HL-60 (cell line): ENCODE measurements at places on chromosomes 16 and 17.
A peak's percentile ranks its signal among the peaks of the same experiment; 100 is the strongest.

- peak; percentile 12 for DNase-seq
These were observed 362 bp downstream of the KLHDC4 start for GRCh38 chr16:87765473-87765775.

DNA sequence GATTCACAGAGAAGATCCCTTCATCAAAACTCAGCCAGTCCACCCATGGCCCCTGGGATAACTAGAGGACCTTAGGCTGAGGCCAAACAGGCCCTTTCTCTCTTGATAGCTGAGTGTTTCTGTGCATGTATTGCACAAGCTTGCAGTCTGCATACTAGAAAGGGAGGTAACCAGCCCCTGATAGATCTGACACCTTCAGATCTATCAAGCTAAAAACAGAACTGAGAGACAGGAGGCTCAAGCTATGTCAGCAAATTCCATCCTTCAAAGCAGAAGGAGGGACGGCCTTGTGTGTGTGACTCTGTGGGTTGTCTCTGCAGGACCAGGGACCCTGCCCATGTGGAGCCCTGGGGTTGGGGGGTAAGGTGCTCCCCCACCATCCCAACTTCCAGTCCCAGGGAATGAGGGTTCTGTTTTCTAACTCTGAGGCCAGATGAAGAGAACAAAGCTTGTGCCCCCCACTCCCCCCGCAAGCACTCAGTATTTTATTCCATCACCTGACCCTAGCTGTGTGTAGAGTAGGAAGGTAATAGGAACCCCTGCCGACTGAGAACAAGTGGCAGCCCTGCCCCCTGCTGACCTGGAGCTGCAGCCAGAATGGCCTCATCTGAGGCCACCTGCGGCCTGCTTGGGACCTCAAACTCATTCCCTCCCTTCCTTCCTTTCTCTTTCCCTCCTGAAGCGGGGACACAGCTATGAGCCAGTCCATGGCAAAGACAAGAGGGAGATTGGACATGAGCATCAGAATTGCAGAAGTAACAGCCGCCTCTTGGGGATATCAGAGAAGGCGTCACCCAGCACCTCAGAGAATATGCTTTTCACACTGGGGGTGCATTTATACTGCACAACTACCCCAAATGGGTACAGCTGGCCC, 63.8 kb downstream of the SMPD3 start:
- no peak for DNase-seq

- DNase-seq = peak; percentile 36
These were observed 34.4 kb downstream of the HNF1B start for GRCh38 chr17:37710344-37710886.

DNA sequence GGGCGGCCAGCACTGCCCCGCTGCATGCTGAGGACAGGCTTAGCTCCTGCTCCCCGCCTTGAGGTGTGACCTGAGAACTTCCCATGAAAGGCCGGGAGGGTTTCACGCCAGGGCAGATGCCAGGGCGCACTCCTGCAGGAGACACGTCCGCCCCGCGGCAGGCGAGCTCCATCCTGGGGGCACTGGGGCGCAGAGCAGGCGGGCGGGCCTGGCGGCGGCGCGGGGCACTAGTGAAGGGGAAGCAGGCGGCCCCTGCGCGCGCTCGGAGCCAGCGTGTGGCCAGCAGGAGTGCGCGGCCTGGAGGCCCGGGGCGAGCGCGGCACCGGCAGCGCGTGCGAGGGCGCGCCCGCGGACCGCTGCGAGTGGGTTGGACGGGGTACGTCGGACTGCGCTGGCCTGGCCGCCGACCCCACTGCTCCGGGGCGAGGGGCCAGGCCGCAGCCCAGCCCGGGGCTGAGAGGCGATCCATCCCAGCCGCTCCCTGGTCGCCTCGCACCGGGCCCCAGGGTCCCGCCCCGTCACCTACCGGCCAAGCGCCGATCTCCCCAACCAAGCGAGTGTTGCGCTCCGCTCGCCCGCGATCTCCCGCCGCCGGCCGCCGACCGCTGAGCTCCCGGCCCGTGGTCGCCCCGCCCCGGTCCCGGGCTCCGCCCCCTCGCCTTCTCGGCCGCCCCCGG, at the start of gene MAP3K14:
TSS of gene MAP3K14 (minus strand) at position 587 of the 677 bp plus-strand sequence. CDS start 26,275 bp downstream, outside the sequence.
- peak; percentile 64 for DNase-seq

DNA sequence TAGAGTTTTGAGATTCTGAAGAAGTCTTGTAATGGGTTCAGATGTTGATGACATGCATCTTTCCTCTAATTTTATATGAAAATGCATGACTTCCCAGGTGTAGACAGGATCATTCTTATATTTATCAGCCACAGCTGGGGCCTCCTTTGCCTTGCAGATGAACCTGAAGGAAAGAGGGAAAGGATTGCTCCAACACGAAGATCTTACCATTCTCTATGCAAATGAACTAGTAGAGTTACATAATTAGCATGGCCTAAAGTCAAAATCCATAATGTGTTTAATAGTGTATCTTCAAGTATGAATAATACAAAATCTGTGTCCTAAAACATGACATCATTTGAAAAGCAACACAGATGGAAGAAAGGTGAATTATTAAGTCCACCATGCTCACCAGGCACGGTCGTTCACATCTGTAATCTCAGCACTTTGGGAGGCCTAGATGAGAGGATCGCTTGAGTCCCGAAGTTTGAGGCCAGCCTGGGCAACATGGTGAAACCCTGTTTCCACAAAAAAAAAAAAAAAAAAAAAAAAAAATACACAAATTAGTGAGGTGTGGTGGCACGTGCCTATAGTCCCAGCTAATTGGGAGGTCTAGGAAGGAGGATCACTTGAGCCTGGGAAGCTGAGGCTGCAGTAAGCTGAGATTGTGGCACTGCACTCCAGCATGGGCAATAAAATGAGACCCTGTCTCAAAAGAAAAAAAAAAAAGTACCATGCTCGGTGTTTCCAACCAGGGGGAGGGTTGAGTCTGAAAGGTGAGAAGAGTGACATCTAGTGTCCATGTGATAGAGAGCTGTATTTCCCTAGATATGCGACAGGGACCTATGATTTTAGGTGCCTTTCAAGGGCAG, 6.3 kb downstream of the VWA3A start:
- peak; percentile 6 for DNase-seq

- DNase-seq = no peak
These were observed 323 bp upstream of the KRTAP9-9 start for GRCh38 chr17:41254861-41255260.

- no peak for DNase-seq
These were observed 129.6 kb downstream of the MRM1 start for GRCh38 chr17:36730857-36731490.

DNA sequence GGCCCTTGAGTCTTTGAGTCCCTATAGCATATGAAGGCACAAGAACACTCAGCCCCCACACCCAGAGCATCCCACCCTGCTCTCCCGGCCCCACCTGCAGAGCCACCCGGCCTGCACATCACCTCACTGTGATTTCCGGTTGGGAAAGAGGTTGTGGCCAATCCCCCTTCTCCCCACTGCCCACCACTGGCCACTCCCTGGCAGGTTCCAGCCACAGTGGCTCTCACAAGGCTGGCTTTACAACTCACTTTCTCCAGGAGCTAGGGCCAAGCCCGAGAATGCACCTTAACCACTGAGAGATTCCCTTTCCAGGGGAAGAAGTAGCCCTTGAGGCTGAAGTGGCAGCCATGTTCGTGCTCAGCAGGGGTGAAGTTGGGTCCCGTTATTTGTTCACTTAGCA, 123.9 kb downstream of the C16orf78 start:
- DNase-seq = no peak

DNA sequence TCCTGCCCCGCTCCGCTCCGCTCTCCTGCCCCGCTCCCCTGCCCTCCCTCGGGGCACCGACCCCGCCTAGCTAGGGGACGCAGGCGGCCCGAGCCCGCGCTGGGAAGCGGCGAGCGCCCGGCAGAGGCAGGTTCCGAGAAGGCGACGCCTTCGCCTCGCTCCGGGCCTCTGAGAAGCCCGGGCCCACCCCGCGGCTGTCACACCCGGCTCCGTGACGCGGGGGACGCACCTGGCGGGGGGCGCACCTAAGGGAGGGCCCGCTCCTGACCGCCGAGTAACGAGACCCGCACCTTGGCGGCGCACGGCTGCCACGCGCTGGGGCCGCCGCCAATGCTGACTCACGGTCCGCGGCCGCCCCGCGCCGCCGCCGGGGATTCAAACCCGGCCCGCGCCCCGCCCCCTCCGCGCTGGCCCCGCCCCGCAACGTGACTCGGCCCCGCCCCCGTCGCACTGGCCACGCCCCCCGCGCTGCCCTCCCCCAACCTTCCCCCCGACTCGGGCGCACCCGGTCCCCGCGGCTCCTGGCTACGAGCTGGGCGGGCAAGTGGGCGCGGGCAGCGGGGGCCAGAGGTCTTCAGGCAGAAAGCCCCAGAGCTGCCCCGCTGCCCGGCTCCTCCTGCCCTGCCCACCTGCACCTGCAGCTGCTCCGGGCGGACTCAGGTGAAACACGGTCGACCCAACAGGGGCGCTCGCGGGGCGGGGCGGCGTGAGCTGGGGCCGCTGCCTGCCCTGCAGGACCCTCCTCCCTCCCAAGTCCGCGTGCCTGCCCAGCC, 27.8 kb downstream of the GNPTG start:
- peak; percentile 45 for DNase-seq

DNA sequence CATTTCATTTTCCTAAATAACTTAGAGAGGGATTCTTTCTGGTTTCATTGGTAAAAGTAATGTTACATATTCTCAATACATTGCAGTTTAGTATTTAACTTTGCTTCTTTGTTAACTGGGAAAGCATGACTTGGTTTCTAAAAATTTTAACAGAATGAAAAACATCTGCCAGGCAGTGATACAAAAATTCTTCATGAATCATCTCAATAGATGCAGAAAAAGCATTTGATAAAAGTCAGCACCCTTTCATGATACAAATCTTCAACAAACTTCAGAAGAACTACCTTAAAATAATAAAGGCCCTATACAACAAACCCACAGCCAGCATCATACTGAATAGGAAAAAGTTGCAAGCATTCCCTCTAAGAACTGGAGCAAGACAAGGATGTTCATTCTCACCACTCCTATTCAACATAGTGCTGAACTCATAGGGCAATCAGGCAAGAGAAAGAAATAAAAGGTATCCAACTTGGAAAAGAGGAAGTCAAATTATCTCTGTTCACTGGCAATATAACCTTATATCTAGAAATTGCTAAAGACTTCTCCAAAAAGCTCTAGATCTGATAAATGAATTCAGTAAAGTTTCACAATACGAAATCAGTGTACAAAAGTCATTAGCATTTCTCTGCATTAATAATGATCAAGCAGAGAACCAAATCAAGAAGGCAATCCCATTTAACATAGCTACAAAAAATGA, 50.4 kb downstream of the SLFN5 start:
- no peak for DNase-seq

DNA sequence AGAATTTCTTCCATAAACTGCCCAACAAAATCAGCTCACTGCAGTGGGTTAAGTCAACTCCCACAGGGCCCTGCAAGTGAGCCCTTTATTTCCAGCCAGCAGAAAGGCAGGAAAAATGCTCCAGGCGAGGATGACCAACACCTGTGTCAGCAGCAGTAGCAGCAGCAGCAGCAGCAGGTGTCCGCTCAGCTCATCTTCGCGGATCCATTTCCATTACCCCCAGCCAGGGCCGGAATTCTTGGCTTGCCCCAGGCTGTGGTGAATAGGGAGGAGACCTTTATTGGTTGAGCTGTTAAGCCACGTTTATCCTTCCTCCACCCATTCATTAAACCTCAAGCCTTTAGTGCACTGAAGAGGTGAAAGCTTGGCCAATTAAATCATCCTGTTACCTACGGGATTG, 46.2 kb downstream of the MARCHF10 start:
- DNase-seq = no peak

GRCh38 chr16:86373276-86373901, 136.9 kb upstream of the FOXF1 start:
- no peak for DNase-seq

DNA sequence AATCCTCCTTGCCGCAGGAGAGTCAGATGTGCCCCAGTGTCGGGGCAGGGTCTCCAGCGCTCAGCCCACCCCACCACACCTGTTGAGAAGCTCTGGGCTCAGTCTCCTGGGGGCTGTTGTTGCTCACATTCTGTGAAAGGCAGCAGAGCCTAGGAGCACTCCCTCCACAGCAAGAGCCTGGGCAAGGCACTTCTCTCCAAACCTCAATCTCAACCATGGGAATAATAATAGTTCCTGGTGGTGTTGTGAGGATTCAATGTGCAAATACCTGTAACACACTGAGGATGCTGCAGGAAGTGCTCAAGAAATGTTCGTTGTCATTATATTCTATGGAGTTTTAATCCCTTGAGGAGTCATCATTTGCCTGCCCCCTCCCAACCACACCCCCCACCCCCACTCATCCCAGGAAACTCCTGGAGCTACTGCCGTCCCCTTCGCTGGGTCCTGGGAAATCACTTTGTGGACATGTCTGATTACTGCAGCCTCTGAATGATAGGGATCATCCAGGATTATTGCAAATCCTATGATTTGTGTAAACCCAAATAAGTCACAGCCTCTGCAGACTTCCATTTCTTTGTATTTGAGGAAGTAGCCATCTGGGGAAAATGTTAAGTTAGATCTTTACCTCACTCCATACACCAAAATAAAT, 61.5 kb downstream of the CCT6B start:
- DNase-seq = no peak

DNA sequence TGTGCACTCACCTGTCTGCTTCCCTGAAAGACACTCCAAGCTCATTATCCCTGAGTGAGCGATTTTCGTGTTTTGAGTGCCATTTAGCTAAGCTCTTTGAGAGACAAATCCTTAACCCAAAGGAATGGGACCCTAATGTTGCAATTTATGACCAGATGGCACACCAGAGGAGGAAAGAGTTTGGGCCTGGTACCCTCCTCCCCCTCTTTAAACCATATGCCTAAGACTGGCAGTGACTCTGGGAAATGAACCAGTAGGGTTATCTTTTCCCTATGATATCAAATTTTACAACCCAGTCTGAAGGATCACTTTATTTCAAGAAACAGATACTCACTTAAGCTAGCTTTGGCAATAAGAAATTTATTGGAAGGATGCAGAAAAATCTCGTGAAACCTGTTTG, 550.4 kb downstream of the TOX3 start:
- DNase-seq = no peak
